ENCODE measurements at places on chromosomes 4 and X. TPM values are rescaled to one million over a fixed set of nuclear protein-coding genes. Genes with fewer than 3 reads are reported as not detected.

Gene GNRHR
- total RNA-seq = not detected

Gene DCAF8L2
- not detected for total RNA-seq

Gene SSX2
- not detected for total RNA-seq

Gene PRRG1
- not detected for total RNA-seq

Gene SHOX
- total RNA-seq = not detected

Gene SLC9A7
- total RNA-seq = 3.8 TPM

All from activated CD8-positive, alpha-beta T cell treated with anti-CD3 and anti-CD28 coated beads, Interleukin-2, amount 10 ng/mL, durations not matched to agents 7 days and 5 days (primary cell).